Anterior cingulate cortex (tissue), 58 donors: ENCODE measurements at places on chromosomes 12 and 14.

- no peak for DNase-seq
Measured at GRCh38 chr12:6154730-6155459, 30.4 kb upstream of the VWF start.

DNA sequence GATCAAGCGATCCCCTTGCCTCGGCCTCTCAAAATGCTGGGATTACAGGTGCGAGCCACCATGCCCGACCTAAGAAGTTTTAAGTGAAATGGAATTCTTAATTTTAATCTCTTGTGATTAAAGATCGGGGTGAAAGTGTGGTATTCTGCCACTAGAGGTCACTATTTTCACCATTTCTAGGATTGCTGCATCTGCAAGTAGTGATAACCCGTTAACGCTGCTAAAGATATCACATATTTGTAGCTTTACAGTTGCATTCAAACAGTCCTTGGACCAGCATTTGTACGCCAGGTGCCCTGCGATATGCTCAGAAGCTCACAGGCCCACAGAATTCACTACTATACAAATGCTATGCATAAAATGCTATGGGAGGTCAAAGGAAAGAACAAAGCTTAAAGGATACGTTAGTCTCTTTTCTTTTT is 19.3 kb downstream of the CCDC62 start:
- no peak for DNase-seq

GRCh38 chr12:85301051-85301450 is 21.0 kb downstream of the ALX1 start:
- no peak for DNase-seq

DNA sequence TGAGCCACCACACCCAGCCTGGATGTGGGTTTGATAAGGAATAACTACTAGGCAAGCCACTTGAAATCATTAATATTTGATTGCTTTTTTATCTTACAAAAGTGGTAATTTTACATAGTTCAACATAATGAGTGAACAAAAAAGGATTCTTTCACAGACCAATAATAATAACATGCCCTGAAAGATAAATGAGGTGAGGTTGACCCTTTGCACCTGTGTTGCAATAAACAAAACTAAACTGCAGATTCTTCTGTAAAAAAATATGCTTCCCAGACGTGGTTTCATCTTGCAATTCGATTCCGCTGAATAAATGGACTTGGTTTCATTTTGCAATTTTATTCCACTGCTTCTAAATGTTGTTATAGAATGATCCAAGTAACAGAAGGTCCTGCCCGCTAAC is 1514.9 kb upstream of the TMEM132C start:
- no peak for DNase-seq

- DNase-seq: peak; percentile 85
Measured at GRCh38 chr12:106955377-106956047, at the start of gene TMEM263. Gene TMEM263 (plus strand): TSS chr12:106955907. CDS start chr12:106967117, 11,210 bp downstream.

DNA sequence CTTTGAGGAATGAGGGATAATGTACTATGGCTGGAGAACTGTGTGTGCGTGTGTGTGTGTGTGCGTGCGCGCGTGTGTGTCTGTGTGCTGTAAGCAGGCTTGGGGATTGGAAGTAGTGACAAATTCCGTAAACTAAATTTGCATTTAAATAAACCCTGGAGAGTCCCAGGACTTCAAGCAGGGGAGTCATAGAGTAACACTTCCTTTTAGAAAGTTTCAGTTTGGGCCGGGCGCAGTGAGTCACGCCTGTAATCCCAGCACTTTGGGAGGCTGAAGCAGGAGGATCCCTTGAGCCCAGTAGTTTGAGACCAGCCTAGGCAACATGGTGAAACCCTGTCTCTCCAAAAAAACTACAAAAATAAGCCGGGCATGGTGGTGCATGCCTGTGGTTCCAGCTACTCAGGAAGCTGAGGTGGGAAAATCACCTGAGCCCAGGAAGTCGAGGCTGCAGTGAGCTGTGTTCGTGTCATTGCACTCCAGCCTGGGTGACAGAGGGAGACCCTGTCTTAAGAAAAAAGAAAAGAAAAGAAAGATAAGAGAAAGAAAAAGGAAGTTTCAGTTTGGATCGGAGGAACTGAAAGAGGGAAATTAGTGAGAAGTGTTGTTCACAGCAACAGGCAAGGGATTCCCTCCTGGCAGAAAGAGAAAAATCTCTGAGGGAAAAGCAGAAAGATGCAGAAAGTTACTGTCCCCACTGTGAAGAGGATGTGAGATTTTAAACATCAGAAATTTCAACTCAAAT is 222.7 kb upstream of the SOX5 start:
- DNase-seq: no peak

DNA sequence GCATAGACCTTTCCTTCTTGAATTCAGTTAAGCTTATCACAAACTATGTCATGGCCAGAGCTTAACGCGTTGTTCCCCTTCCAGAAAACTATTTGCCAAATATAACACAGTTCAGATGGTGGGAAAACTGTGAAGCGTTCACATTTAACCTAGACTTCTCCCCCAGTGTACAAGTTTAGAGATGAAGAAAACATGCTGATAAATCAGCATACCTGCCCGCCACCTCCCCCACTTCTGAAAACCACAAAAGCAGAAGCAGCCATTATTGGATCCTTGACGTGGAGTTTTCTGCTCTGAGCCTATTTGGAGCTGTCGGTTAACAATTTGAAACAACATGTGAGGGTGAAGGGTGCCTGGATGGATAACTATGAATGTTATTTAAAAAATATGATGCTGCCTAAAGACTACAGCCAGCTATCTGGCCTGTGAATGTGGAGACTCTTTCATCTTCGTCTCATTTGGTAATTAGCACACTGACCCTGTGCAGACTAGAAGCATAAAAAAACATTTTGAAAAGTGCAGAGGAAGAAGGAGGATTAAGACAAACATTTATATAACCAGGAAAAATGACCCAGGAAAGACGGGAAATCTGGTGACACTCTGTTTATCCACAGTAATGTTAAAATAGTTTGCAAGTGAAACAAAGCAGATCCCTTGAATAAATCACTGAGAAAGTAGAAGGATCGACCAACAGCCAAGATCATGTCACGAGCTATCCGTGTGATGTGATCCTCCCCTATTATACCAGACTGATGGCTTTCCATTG is 408.2 kb downstream of the AEBP2 start:
- no peak for DNase-seq

DNA sequence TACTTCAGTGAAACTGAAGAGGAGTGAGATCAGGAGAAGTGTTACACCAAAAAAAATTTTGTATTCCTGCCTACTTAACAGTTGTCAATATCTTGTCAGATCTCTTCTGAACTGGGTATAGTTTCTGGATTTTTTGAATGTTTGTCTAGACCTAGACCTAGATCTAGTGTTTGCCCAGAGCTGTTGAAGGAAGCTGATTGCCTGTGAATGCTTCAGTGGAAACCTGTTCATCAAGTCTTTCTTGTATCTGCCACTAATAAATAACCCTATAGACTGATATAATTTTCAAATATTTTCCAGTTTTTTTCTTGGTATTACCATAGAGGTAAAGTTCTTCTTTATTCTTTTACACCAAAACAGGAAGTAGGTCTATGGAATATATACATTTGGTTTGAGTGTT is 781.5 kb upstream of the FBXO33 start:
- no peak for DNase-seq

GRCh38 chr14:76931631-76932402 is 96.7 kb downstream of the IRF2BPL start:
- DNase-seq: no peak

- no peak for DNase-seq
Measured at GRCh38 chr14:40847480-40847879, 759.2 kb upstream of the LRFN5 start.

DNA sequence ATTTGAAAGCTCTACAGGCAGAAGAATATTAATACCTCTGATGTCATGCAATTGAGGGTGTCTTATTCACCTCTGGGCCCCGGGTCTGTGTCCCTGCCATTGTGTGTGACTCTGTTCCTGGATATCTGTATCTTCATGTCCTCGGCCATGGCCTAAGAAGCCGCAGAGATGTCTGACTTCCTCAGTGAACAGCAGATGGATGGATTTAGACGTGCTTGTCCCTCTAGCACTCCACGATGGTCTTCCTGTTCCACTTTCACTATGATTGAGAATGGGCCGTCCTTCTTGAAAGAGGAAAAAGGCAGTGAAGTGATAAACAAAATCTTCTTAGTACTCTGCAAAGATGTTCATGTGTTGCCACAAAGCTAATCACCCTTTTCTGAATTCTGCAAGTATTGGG is 217.4 kb downstream of the SLC41A2 start:
- DNase-seq: peak; percentile 19

- DNase-seq: no peak
Measured at GRCh38 chr12:13165617-13166041, 30.9 kb upstream of the EMP1 start.

GRCh38 chr12:116384691-116385485 is 107.4 kb upstream of the MED13L start:
- no peak for DNase-seq

DNA sequence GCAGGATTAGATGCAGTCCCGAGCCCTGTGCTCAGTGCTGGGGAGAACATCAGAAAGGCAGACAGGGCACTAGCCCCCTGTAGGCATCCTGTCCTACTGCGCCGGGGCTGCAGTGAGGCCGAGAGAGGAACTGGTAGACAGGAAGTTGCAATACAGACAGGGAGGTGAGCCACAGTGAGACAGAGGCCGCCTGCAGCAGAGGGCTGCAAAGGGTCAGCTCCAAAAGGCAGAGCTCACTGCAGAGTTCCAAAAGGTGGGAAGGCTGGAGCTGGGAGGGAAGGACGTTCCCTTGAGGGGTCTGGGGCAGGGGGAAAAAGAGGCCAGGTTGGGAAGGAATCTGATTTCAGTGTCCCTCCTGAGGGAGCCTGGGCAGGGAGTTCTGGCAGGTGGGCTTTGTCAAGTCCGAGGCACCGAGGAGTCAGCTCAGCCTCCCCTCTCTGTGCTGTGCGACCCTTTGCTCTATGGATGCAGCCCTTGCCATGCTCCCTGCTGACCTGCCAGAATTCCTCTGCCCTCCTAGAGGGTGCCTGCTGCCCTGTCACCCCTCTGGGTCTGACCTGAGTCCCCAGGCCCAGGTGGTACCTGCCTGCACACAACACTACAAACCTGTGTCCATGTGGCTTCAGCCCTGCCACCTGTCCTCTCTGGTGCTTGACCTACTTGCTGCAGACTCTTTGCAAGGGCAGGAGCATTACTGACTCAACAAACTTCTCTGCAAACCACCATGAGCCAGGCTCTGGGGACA is 63.5 kb downstream of the PRMT8 start:
- DNase-seq: no peak

GRCh38 chr14:97273540-97273939 is 476.4 kb downstream of the VRK1 start:
- DNase-seq: no peak

- no peak for DNase-seq
Measured at GRCh38 chr14:35557221-35557747, 23.3 kb downstream of the INSM2 start.

- DNase-seq: peak; percentile 26
Measured at GRCh38 chr14:105086833-105087307, 21.6 kb upstream of the GPR132 start.

- DNase-seq: no peak
Measured at GRCh38 chr12:121388421-121388981, 11.4 kb upstream of the RNF34 start.

DNA sequence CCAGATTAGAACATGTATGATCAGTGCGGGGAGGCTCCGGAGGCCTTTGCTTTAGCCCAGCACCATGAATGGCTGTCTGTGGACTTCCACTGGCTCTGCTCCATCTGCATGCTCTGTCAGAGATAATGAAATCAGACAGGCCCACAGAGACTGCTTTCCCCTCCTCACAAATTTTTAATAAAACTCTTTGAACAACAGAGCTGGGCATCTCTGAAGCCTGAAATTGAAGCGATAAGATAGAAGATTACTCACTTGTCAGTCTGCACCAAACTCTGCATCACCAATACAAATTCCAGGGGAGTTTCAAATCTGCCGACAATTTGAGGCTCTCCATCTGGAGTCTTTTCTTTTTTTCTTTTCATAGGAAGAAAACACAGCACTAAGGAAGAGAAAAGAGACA is 110.0 kb downstream of the DYRK2 start:
- DNase-seq: no peak

GRCh38 chr12:42015051-42015461 is 129.6 kb downstream of the GXYLT1 start:
- no peak for DNase-seq

DNA sequence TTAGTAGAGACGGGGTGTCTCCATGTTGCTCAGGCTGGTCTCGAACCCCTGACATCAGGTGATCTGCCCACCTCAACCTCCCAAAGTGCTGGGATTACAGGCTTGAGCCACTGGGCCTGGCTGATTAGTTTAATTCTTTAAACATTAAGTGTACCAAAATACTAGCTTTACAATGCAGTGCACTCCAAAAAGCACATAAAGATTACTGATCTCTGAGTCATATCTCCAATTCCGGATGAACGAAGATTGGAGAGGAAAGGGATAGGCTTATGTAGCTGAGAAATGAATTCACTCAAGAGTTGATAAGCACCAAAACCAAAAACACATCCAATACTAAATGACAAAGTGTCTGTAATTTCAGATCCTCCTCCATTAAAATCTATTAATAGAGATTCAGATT is 15.1 kb downstream of the NAV3 start:
- DNase-seq: no peak

- no peak for DNase-seq
Measured at GRCh38 chr14:49766839-49767238, 1.1 kb upstream of the KLHDC2 start.

- DNase-seq: no peak
Measured at GRCh38 chr12:50344775-50345174, 51.6 kb downstream of the FAM186A start.

GRCh38 chr12:66984962-66985361 is 284.2 kb upstream of the CAND1 start:
- DNase-seq: no peak
